Stimulated activated CD8-positive, alpha-beta memory T cell treated with anti-CD3 and anti-CD28 coated beads, Interleukin-7, amount 100 ng/mL, for 1 hour (primary cell): ENCODE measurements at places on chromosomes 16 and 17.

DNA sequence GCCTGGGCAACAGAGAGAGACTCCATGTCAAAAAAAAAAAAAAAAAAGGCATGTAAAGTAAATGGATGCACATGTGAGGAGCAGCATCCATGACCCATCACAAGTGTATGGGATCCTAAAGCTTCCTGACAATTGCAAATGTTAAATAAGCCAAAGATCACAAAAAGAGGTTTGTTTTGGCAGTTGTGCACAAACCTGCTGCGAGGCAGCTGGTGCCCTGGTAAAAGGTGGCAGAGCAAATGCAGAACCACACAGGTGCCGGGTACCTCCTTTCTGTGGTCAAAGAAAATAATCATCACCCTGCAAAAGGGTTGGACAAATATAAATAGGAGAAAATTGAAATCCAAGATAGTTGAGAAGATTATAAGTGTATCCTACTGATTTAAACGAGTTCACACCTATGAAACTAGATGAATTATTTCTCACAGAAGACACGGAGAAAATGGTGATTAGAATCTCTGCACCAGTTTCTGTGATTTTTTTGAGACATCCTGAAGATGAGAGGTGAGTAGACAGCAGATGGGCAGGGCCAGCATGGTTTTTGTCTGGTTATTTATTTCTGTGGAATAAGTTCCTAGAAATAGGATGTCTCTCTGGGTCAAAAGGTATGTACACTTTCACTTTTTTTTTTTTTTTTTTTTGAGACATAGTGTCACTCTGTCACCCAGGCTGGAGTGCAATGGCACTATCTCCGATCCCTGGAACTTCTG lies 291.3 kb downstream of the CDH13 start:
- DNase-seq = no peak

- no peak for DNase-seq
Observed at GRCh38 chr17:27477050-27477888, 21.0 kb downstream of the KSR1 start.

GRCh38 chr17:74196541-74197317 lies 6.7 kb upstream of the RPL38 start:
- DNase-seq = no peak

DNA sequence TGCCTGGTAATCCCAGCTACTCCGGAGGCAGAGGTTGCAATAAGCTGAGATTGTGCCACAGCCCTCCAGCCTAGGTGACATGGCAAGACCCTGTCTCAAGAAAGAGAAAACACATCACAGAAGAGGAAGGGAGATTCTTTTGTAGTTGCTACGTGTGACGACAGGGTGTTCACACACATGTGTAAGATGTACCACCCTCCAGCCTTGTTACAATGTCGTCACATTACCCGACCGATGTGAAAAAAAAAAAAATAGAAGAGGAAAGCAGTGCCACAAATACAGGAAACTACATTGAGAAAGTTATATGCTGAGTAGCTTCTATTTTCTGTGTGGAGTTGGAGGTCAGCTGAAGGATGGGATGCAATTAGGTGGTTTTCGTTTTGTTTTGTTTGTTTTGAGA lies 56.0 kb downstream of the CLUH start:
- DNase-seq = no peak

GRCh38 chr17:44082256-44082927 lies 11.9 kb downstream of the G6PC3 start:
- no peak for DNase-seq

GRCh38 chr16:5510819-5511370 lies 413.3 kb upstream of the EEF2KMT start:
- DNase-seq = no peak

- no peak for DNase-seq
Observed at GRCh38 chr17:12821376-12821940, 32.2 kb downstream of the ARHGAP44 start.

- DNase-seq = no peak
Observed at GRCh38 chr17:80217703-80218362, 2.3 kb downstream of the SGSH start.

DNA sequence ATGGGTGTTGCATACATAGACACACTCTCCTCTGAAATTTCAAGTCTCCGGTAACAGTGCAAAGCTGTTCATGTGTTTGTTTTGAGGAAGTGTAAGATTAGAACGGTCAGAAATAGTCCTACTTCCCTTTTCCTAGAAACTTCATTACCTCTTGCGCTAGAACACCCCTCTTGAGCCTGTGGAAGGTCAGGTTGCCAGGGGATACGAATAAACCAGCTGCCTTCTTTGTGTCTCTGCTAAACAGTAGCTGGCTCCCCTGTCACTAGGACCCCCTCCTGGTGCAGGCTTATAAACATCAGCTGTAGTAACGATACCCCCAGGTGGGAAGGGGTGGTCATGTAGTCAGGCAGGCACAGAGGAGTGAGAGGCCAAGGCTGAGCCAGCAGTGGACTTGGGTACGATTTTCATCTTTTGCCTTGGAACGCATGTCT lies 113.4 kb upstream of the RCVRN start:
- DNase-seq = no peak

DNA sequence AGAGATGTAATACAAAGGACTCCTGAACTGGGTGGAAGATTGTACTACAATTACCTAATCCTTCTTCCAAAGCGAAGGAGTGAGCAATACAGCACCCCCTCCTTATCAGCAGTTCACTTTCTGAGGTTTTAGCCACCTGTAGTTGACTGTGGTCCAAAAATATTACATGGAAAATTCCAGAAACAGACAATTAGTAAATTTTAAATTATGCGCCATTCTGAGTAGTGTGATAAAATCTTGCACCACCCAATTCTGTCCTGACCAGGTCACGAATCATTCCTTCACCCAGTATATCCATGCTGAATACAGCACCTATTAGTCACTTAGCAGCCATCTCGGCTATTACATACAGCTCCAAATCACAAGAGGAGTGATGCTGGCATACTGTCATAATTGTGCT lies 23.2 kb downstream of the VPS53 start:
- DNase-seq = no peak

DNA sequence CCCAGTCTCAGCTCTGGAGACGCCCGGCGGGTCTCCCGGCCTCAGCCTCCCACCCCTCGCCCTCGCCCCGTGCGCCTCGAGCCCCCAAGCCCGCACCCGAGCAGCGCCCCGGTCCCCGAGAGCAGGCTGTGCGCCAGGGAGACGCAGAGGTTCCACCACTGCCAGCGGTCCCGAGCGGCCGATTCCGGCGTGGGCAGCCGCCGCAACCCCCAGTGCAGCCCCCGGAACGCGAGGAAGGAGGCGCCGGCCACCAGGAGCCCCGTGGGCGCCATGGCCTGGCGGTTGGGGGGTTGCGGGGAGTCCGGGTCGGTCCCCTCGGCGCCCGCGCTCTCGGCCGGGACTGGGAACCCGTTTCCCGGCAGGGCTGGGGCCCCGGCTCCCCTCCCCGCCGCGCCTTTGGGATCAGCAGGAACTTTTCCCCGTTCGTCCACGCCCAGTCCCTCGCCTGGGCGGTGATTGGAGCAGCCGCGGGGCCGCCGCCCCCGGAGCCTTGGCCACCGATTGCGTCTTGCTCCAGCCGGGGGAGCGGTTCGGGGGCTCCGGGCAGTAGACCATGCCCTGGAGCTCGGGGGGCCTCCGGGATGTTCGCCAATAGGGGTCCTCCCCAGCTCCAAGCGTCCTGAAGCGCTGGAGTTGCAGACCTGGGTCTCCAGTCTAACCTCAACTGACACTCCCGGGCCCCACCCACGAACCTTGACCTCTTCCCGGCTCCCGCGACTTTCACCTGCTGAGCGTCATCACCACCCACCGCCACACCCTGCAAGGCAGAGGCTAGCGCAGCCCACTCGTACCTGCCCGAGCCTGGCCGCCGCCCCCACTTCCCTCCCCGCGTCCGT lies at the start of gene TLCD2:
TSS of gene TLCD2 (minus strand) at position 407 of the 836 bp plus-strand sequence. CDS start at position 272, 135 bp downstream.
- no peak for DNase-seq

GRCh38 chr17:5413682-5414081 lies 5.8 kb downstream of the NUP88 start:
- DNase-seq = no peak

- DNase-seq = no peak
Observed at GRCh38 chr17:69142175-69142802, 594 bp upstream of the ABCA6 start.

DNA sequence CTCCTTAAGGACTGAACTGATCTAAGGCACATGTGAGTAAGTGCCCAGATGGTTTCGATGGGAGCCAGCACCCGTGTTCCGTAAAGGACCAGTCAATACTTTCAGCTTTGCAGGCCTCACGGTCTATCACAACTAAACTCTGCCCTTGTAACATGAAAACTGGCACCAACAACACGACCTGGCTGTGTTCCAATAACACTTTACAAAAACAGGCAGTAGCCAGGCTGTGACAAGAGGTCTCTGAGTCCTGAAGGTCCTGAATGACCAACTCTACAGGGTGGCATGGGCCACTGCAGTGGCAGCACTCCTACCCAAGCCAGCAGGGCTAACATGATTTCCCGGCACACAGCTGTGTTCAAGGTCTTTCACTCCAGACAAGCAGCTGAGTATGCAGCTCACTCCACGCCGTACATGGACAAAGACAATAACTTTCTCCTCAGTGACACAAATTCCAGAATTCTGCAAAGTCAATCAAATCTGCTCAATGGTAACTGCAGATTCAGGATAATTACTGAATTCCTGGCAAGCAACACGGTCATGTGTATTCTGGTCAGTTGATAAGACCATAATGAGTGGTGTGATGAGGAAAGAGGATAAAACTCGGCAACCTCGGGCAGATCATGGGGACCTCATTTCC lies 15.3 kb downstream of the NPLOC4 start:
- DNase-seq = no peak

GRCh38 chr16:66175636-66176035 lies 190.9 kb upstream of the CDH5 start:
- DNase-seq = no peak

DNA sequence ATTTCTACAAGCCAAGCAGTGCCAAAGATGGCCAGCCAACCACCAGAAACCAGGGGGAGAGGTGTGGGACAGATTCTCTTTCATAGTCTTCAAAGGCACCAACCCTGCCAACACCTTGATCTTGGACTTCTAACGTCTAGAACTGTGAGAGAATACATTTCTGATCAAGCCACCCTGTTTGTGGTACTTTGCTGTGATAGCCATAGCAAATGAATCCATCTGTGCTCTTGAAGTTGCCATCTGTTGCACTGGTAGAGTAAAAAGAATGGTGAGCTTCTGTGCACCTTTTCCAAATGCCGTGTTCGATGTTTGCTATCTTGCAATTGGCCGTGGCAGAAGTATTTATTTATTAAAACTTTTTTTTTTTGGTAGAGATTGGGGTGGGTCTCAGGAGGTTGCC lies 16.7 kb upstream of the ADGRG1 start:
- no peak for DNase-seq

DNA sequence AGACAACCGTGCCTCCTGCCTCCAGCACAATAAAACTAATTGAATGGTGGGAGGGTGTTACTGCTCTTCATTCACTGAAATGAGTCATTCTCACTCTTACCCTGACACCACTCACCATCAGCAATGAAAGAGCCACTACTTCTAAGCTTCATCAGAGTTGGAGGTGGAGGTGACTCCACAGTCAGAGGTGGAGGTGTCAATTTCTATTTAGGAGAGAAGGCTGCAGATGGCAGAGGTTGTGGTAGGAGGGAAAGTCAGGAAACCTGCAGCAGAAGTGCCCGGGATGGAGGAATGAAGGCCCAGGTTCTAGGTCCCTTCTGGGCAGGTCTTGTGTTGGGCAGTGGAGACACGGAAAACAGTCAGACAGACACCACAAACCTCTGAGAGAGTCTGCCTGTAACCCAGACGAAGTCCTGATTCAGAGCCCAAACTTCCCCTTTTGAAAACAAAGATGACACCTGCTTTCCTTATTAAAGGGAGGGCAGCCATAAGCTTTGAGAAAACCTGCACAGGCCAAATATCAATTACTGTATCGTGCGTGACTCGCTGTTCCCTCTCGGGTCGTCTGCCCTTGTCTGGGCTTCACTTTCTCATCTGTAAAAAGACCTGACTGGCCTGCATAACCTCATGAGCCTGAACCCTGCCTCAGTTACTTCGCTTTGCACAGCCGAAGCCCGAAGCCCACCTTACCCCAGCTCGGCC lies 668 bp downstream of the ATPAF2 start:
- no peak for DNase-seq

GRCh38 chr16:54817940-54818574 lies 112.6 kb upstream of the IRX5 start:
- DNase-seq = no peak

GRCh38 chr16:58198803-58199411 lies 1.0 kb upstream of the CSNK2A2 start:
- DNase-seq = no peak

- DNase-seq = no peak
Observed at GRCh38 chr16:75494661-75495075, 573 bp downstream of the CHST6 start.

DNA sequence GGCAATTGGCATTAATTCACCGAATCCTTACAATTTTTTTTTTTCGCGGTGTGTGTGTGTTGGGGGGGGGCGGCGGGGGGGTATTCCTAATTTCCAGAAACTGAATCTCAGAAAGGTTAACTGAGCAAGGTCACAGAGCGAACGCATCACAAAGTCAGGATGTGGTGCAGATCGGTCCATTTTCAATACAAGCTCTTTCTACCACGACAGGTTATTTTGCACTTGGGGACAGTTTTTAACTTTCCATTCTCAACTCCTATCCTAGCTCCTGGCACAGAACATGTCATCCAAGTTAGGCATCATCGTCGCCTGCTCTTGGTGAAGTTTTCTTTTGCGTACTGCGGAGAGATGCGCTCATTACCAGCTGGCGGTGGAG lies 15.4 kb upstream of the ERN1 start:
- DNase-seq = no peak

DNA sequence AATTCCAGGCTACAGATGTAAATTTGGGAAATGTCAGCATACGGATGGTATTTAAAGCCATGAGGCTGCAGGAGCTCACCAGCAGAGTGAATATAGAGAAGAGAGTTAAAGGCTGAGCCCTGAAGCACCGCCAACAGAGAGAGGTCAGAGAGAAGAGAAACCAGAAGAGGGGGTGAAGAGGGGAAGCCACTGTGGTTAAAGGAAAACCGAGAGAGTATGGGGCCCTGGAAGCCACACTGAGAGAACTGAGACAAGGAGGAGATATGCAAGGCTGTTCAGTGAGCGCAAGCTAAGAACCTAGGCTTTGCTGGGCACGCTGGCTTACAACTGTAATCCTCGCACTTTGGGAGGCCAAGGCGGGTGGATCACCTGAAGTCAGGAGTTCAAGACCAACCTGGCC lies 24.6 kb downstream of the COPRS start:
- DNase-seq = no peak

DNA sequence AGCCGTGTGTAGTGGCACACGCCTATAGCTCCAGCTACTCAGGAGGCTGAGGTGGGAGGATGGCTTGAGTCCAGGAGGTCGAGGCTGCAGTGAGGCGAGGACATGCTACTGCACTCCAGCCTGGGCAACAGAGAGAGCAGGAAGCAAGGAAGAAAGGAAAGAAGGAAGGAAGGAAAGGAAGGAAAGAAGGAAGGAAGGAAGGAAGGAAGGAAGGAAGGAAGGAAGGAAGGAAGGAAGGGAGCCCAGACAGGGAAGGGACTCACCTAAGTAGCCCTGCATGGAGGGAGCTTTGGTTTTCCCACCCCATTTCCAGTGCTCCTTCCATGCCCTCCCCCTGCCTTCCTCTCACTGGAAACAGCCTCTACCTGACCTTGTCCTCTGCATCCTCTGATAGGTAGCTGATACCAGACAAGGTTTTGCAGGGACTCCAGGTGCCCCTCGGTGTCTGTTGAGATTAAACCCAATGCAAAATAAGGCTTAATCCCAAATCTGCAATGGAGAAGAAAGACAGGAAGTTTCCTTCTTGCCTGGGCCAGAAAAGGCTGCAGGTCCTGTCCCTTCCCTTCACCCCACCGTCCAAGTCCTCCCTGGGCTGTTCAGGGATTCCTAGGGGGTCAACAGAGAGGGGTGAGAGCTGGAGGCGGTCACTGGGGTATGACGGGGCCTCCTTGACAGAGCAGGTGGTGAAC lies 21.5 kb upstream of the CA4 start:
- no peak for DNase-seq

GRCh38 chr16:47987136-47987535 lies 168.7 kb downstream of the ABCC12 start:
- no peak for DNase-seq
